Stimulated activated CD4-positive, alpha-beta T cell treated with anti-CD3 and anti-CD28 coated beads, Interleukin-15, amount 100 ng/mL, for 24 hours (primary cell): ENCODE measurements at places on chromosomes 1 and 21.

DNA sequence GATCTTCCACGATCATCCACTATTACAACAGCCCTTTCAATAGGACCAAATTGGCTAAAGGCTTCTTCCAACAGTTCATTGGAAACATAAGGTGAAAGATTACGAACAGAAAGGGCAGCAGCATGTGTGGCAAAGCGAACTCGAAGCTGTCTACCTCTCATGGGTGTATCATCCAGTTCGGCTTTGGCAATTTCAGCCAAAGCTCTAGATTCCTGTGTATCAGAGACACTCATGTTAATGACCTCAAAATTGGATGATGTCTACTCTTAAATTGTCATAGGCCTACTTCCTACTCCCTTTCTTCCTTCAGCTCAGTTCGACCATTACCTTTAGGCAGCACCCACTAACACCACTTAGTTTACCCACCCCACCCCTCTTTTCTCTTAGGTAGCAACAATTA is 2.2 kb downstream of the SFPQ start:
- no peak for DNase-seq

- no peak for DNase-seq
These were observed at the start of gene FGR for GRCh38 chr1:27634985-27635367. TSS of gene FGR (minus strand) at chr1:27635185. CDS start at chr1:27623916, 11,269 bp downstream.

DNA sequence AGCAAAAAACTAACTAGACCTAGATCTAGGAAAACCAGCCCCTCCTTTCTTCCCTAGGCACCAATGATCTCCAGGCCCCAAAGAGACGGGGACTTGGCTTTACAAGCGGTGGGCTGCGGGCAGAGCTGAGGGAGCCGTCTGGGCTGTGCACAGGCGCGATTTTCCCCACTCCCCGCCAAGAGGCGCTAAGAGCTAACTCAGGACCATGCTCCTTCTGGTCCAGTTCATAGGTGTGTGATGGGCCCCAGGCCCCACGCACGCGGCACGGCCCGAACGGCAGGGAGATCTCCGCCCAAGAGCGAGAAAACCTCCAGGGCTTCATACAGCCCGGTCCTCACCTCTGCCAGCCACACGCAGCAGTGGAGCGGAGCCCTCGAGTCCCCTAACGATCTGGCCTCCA is 7.5 kb upstream of the GPR153 start:
- no peak for DNase-seq

DNA sequence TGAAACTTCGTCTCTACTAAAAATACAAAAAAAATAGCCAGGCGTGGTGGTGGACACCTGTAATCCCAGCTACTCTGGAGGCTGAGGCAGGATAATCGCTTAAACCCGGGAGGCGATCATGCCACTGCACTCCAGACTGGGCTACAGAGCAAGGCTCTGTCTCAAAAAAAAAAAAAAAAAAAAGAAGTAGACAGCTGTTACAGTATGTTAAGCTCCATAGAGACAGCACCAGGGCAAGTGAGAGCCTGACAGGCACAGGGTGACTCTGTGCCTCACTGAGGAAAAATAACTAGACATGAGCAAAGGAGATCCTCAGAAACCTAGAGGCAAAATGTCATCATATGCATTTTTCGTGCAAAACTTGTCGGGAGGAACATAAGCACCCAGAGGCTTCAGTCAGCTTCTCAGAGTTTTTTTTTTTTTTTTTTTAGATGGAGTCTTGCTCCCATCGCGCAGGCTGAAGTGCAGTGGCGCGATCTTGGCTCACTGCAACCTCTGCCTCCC is 9.0 kb upstream of the PRDX1 start:
- no peak for DNase-seq

GRCh38 chr1:110671361-110671760 is 3.4 kb downstream of the KCNA3 start:
- DNase-seq: no peak

DNA sequence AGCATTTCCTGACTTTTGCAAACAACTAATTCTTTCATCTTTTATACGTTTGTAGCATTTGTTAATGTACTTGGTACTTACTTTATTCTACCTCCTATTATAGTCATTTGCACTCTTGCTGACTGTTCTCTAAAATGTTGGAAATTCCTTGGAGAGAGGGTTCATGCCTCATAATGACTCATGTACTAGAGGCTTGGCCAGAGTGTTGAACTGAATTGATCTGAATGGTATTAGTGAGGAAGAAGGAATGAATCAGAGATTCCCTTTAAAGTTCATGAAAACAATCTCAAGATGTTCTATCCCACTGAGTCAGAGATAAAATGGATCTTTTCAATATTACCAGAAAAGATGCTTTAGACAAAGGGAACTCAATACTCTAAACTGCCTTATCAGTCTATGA is 383.4 kb downstream of the SEC16B start:
- DNase-seq: no peak
